Neural progenitor cell (in vitro differentiated cells): ENCODE measurements at places on chromosomes 13 and 19.

DNA sequence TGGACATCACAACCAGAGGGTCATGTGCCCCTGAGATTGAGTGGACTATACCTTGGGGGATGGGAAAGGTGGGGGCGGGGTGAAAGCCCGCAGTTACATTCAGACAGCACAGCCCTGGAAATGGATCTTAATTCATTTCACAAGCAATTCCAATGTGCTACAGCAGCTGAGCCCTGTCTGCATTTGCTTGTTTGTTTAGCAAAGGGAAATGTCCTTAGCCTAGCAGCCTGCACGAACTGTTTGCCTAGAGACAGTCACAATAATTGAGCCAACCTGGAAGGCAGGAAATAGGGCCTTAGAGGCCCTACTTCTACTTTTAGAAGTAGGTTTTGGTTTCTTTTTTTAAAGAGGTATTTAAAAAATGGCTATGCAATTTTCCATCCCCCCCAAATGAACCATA lies 177.3 kb upstream of the KL start:
- DNase-seq, result no peak

DNA sequence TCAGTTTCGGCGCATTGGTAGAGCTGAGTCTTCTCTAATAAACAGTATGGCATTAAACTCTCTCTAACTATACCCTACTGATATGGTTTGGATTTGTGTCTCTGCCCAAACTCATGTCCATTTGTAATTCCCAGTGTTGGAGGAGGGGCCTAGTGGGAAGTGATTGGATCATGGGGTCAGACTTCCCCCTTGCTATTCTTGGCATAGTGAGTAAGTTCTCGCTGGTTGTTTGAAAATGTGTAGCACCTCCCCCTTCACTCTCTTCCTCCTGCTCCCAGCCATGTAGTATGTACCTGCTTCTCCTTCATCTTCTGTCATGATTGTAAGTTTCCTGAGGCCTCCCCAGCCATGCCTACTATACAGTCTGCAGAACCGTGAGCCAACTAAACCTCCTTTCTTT lies 682.7 kb upstream of the ARGLU1 start:
- no peak for DNase-seq

DNA sequence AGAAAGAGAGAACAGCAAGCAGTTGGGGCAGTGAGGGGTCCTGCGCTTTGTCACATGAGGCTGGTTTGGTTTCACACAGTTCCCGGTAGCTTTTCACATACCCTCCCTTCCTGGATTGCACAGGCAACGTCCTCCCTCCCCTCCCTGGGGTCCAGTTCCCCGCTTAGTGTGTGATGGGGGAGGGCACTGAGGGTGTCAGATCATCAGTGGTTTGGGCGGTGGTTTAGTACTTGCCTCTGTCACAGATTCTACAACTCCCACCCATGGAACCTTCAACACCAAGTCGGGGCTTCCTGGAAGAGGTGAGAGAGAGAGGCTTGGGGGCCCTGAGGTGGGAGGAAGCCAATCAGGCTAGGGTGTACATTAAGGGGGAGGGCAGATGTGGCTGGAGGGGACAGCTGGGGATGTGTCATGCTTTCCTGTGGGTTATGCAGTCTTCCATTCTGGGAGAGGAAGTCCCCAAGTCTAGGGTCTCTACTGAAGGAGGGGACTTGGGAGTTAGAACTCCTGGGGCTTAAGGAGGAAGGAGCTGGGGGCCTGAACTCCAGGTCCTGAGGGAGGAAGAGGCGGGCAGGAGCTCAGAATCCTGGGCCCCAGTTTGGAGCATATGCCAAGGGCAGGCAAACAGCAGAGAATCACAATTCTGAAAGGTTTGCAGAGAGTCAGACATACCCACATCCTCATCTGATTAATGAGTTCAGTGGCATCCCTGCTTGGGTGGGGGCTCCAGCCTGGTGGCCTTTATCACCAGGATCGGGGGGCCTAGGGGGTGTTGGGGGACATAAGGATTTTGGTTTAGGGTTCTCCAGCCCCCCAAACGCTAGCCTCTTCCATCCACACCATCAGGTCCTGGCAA lies at the start of gene NKG7:
NKG7 (minus strand) TSS at position 6 of the 856 bp plus-strand sequence. CDS start 119 bp downstream, outside the sequence.
- no peak for DNase-seq

- no peak for DNase-seq
Observed at GRCh38 chr13:101965096-101965495, 436.8 kb downstream of the FGF14 start.
